ENCODE measurements at places on chromosomes 4 and X.

DNA sequence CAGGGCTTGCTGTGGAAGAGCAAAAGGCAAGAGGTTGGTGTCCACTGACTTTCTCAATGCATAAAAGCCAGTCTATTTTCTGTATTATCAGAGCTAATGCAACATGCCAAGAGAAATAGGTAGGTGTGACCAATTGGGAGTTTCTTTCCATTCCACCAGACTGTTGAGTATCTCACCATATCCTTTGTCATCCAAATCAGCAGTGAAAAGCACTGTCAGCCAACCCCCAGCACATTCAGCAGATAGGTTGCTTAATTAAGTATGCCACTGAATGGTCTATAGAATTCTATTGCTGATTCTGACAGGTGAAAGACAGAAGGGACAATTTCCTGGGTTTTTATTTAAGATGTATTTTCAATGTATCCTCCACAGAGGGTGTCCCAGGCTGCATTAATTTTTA, 139.8 kb downstream of the HS6ST2 start:
- DNase-seq: no peak

DNA sequence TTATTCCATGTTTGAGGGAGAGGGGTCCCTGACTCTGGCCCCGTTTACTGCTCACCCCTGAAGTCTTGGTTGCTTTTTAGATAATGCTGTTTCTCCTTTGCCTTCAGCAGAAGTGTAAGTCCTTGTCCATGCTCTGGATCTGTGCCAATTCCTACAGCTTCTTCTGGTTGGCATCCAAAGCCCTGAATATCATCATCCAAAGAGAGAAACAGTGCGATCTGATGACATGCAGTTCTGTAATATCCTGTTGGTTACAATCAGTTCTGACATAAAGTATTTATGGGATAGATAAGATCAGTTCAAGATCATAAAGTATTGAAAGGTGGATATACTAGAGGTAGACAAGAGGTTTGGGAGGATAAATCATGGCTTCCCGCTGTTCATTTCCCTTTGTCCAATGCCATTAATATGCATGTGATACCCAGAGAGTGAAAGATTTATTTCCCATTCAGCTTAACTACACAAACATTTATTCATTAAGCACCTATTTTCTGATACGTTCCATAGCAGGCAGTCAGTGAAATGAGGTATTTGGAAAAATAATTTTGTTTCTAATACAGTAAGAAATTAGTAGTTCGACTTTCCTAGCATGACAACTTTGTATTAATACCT, 53.2 kb upstream of the TMEM150C start:
- no peak for DNase-seq

GRCh38 chrX:22589845-22590244, 317.1 kb downstream of the CBLL2 start:
- no peak for DNase-seq

- no peak for DNase-seq
Measured at GRCh38 chr4:78552389-78553042, 946 bp downstream of the ANXA3 start.

GRCh38 chrX:13747836-13748235, 13.3 kb downstream of the OFD1 start:
- no peak for DNase-seq

Measured in activated CD8-positive, alpha-beta memory T cell treated with anti-CD3 and anti-CD28 coated beads for 4 hours (primary cell).